ENCODE measurements at places on chromosomes 2 and 18.

DNA sequence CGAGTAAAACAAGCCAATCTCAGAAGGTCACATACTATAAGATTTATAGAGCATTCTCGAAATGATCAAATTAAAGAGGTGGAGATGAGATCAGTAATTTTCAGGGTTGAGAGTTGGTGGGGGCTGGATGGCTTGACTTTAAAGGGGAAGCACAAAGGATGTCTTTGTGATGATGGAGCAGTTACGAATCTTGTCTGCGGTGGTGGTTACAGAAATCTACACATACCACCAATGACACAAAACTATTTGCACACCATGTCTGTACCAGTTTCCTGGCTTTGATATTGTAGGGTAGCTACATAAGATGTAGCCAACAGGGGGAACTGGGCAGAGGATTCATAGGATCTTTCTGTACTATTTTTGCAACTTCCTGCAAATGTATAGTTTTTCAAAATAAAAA is 190.6 kb upstream of the SMIM21 start:
- no peak for DNase-seq

DNA sequence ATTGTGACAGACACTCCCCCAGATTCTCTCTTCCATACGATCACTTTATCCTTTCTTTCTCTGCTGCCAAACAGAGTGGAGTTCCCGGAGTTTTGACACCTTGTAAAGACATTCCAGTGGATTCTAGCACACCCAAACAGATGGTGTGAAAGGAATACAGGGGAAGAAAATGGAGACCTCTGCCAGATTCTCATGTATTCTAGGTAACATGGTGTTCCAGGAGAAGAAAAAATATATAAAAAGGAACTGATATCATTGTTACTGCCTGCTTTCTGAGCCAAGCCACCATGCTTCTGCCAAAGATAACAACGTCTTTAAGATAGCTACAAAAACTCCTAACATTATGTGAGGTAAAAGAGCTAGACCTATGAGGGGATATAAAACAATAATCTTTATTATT is 136.5 kb downstream of the TXNL1 start:
- DNase-seq: no peak

GRCh38 chr2:175955136-175955535 is 46.9 kb downstream of the LNPK start:
- no peak for DNase-seq

GRCh38 chr2:33222309-33222708 is 254.1 kb upstream of the RASGRP3 start:
- no peak for DNase-seq

GRCh38 chr2:32427672-32428610 is 71.1 kb downstream of the BIRC6 start:
- no peak for DNase-seq

DNA sequence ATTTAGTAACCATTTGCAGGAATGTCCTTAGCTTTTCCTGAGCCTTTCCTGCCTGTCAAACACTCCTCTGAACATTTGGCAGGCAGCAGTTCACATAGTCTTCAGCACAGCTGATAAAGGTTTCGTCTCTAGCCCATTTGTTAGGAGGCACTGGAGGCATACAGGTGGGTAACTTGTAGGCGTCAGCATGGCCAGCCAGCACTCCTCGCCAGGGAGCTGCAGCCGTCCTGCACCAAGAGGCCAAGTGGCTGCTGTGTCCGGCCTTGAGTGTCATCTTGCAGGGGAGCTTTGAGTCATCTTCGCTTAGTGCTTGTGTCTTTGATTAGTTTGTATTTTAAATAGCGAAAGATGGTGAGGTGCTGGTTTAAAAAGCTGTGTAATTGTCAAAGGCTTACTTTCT is 120.3 kb upstream of the NFATC1 start:
- no peak for DNase-seq

- no peak for DNase-seq
Observed at GRCh38 chr2:120867290-120868241, 131.9 kb downstream of the GLI2 start.

DNA sequence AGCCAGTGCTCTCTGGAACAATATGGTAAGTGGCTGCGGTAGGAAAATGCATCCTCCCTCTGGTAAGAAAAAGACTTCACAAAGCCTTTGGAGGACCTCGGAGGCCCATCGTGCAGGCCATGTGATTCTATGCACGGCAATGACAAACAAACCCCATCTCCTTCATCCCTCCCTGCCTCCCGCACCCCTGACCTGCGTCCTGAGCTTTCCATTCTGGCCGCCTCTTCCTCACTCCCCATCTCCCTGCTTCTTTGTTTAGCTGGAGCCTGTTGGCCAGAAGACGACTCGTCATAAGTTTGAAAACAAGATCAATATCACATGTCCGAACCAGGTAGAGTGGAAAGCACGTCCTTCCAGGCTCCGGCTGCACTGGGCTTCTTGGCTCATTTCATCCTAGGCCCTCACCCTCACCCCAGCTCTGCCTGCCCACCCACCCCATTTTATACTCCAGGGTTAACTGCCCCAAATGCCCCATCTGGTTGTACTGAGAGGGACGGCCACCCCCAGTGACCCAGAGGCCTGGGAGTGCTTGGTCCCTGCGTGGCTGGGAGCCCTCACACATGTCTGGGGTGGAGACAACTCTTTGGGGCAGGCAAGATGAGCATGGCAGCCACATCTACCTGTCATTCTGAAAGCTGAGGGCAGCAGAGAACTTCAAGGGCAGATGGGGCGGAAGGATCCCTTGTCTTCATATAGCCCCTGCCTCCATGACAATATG is 94.0 kb downstream of the PLB1 start:
- DNase-seq: no peak

- no peak for DNase-seq
Observed at GRCh38 chr2:70005752-70006446, 44.5 kb upstream of the ASPRV1 start.

- no peak for DNase-seq
Observed at GRCh38 chr2:136527560-136527959, 237.8 kb upstream of the THSD7B start.

- DNase-seq: no peak
Observed at GRCh38 chr2:64338108-64338507, 115.9 kb upstream of the LGALSL start.

GRCh38 chr18:68660354-68661183 is 54.3 kb downstream of the TMX3 start:
- no peak for DNase-seq

GRCh38 chr2:236570081-236570868 is 650 bp downstream of the ACKR3 start:
- DNase-seq: no peak

DNA sequence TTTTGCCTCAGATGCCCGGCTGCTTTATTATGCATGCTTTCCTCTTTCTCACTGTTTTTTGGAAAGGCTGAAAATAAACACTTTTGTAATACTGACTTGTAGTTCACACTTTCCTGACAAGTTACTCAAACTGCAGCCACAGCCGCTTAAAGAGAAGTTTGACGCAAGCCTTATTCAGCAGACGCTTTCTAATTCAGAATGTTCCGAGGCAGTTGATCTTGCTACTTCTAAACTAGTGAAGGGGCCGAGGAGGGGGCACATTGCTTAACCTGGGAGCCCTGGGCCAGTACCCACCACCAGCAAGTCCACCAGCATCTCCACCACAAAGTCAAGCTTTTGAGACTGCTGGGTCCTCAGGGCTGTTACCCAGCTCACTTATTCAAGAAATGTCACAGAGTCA is 71.8 kb upstream of the SPRED2 start:
- no peak for DNase-seq

DNA sequence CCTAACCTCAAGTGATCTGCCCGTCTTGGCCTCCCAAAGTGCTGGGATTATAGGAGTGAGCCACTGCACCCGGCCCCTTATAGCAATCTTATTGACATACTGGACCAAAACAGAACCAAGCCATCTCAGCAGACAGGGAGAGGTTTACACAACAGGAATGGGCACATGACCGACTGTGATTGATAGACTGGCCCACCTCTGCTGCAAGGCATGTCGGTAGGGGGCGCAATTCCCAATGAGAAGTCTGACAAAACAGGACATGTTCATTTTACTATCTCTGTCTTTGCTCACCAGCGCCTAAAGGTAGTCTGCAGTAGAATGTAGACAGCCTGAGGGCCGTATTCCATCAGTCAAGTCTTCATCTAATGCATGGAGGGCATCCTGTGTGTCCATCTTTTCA is 2.0 kb downstream of the LYPD6B start:
- DNase-seq: peak; percentile 13

DNA sequence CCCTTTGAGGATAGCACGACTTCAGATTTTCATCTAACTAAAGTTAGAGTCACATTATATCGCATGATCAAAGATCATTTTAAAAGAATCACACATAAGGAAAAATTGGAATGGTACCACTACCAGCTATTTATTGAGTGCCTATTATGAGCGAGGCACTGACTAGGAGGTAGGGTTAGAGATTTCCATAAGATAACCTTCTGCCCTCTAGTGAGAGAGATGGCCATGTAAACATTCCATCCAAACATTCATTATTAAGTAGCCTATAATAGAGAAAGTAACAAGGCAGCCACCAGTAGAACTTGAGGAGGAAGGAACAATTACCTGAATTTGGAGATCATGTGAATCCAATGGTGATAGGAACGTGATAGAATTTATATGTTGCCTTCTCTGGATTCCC is 25.4 kb upstream of the GLS start:
- DNase-seq: no peak

DNA sequence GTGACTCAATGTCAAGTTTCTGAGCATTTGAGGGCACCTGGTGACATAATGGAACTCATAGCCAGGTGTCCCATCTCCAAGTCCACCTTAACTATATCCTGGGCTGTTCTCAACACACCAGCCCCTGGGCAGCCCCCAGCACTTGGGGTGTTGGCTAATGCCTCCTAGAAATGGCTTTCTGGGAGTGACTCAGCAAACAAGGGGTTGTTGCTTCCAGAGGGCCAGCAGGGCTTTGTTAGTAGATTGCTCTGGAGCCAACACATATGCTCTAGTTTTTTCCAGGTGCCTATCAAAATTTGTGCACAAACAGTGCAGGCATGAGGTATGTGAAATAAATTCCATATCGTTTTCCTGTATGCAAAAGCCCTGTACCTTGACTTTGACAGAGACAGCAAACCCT is 448.4 kb downstream of the SLC4A3 start:
- no peak for DNase-seq

DNA sequence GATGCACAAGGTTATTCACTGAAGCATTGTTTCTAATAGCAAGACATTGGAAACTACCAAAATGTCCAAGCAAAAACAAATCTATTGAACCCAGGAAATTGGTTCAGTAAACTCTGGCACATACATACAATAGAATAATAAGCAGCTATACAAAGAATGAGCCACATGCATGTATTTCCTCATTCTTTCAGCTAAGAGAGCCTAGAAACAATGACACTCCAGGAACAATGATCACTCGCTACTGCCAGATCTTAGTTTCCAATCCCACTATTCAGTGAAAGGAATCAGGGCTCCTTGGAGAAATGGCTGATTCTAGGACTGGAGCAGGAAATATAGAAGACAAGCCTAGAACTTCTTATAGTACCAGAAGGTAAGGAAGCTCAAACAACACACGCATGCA is 221.9 kb upstream of the AGAP1 start:
- no peak for DNase-seq

- DNase-seq: no peak
Observed at GRCh38 chr2:33425586-33426031, 50.8 kb upstream of the RASGRP3 start.

GRCh38 chr2:237344942-237345341 is 69.0 kb downstream of the COL6A3 start:
- no peak for DNase-seq

Measured in stimulated activated CD4-positive, alpha-beta T cell treated with anti-CD3 and anti-CD28 coated beads, Interleukin-15, amount 100 ng/mL, for 1 hour (primary cell).